ENCODE measurements at places on chromosomes 3 and 15. TPM values are rescaled to one million over a fixed set of nuclear protein-coding genes. Genes with fewer than 3 reads are reported as not detected.

The CPLX3 gene
- total RNA-seq, result not detected

The CSNK1G1 gene
- total RNA-seq, result 17.5 TPM

The VGLL3 gene
- 8.2 TPM for total RNA-seq

The PPARG gene
- total RNA-seq, result 22.1 TPM

The CX3CR1 gene
- total RNA-seq, result 0.61 TPM

The EXD1 gene
- total RNA-seq, result not detected

The C3orf38 gene
- total RNA-seq, result 22.8 TPM

The IGDCC3 gene
- 51.2 TPM for total RNA-seq

The SUCNR1 gene
- total RNA-seq, result not detected

The MRPL47 gene
- total RNA-seq, result 71.3 TPM

The SKOR1 gene
- total RNA-seq, result not detected

The XCR1 gene
- total RNA-seq, result not detected

The CLEC3B gene
- 1.1 TPM for total RNA-seq

The PGBD4 gene
- total RNA-seq, result 1.5 TPM

The CSPG5 gene
- 0.67 TPM for total RNA-seq

The PIAS1 gene
- total RNA-seq, result 43.1 TPM

The IFT80 gene
- total RNA-seq, result 24.9 TPM

The TM4SF18 gene
- not detected for total RNA-seq

The CNTN3 gene
- not detected for total RNA-seq

The ACVR2B gene
- total RNA-seq, result 20.8 TPM

The OR5H6 gene
- not detected for total RNA-seq

The RABL3 gene
- 14.6 TPM for total RNA-seq

The ACKR2 gene
- total RNA-seq, result 4.1 TPM

The TMEM207 gene
- 0.65 TPM for total RNA-seq

The CDHR4 gene
- not detected for total RNA-seq

The NANOGP8 gene
- total RNA-seq, result not detected

The SMAD6 gene
- 8.9 TPM for total RNA-seq
